Endodermal cell (in vitro differentiated cells): ENCODE measurements at places on chromosomes 6 and 20. TPM values are rescaled to one million over a fixed set of nuclear protein-coding genes. Genes with fewer than 3 reads are reported as not detected.

EDN1 gene
- total RNA-seq = 0.27 to 0.40 TPM in 2 of 3 replicates, not detected in the other

GRCh38 chr6:100339574-100340255 lies 125.0 kb downstream of the SIM1 start:
- H3K27ac ChIP-seq = no peak overlapping the region
- DNase-seq = no peak
- no peaks in the 10 kb centered on the region for H3K36me3 ChIP-seq
- peaks cover under 1% of the 10 kb centered on the region for H3K4me1 ChIP-seq
- H3K27me3 ChIP-seq = no peaks in the 10 kb centered on the region

GRCh38 chr6:33975661-33976436 lies 170.0 kb downstream of the GRM4 start:
- no peaks in the 10 kb centered on the region for H3K4me1 ChIP-seq
- H3K27me3 ChIP-seq = peaks cover 27% of the 10 kb centered on the region
- H3K27ac ChIP-seq = no peak overlapping the region
- no peaks in the 10 kb centered on the region for H3K36me3 ChIP-seq
- DNase-seq = peak; percentile 74

DNA sequence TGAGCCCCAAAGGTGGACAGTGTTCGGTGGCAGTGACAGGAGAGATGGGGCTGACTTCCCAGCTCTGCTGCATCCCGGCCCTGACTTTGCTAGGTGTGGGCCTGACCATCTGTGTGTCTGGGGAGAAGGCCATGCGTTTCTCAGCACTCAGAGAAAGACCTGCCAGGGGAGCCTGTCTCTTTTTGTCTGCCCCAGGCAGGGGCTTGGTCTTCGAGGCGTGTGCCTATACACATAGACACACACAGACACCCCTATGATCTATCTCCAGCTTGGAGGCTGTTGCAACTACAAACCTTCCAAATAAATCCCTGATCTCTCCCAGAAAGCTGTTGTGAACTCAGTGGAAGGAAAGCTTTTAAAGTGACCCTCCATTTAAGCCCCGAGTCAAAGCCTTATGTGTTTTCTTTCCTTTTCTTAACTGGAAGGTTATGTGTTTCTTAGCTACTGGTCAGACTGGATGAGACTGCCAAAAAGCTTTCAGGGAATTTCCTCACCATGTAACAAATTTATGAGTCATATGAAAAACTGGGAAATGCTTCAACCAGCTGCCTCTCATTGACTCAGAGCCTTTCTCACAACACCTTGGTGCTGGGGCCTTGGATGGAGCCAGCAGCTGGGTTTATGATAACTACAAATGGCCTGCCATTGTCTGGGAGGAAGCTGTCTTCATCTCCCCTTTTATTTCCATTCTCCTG lies 102.6 kb downstream of the CDC5L start:
- no peak overlapping the region for H3K4me3 ChIP-seq
- no peaks in the 10 kb centered on the region for H3K36me3 ChIP-seq
- H3K27me3 ChIP-seq = no peaks in the 10 kb centered on the region
- no peak overlapping the region for H3K27ac ChIP-seq
- no peak for DNase-seq
- no peaks in the 10 kb centered on the region for H3K4me1 ChIP-seq

- no peaks in the 10 kb centered on the region for H3K4me1 ChIP-seq
- H3K4me3 ChIP-seq = no peak overlapping the region
- no peaks in the 10 kb centered on the region for H3K27me3 ChIP-seq
- H3K27ac ChIP-seq = no peak overlapping the region
- H3K36me3 ChIP-seq = peaks cover 66% of the 10 kb centered on the region
Measured at GRCh38 chr6:43037197-43037596, 15.8 kb downstream of the RRP36 start.

SYCP2 gene
- total RNA-seq = 0.33 to 1.4 TPM (median 1.2 TPM) in 3 replicates

- no peaks in the 10 kb centered on the region for H3K36me3 ChIP-seq
- no peak for DNase-seq
- H3K27ac ChIP-seq = no peak overlapping the region
- peaks cover 9% of the 10 kb centered on the region for H3K27me3 ChIP-seq
- H3K4me3 ChIP-seq = no peak overlapping the region
- no peaks in the 10 kb centered on the region for H3K4me1 ChIP-seq
Measured at GRCh38 chr20:1822564-1823449, 72.4 kb upstream of the SIRPA start.

CALHM6 gene
- 0.95 to 3.5 TPM in 2 of 3 replicates, not detected in the other for total RNA-seq

- H3K4me1 ChIP-seq = peaks cover 9% of the 10 kb centered on the region
- no peaks in the 10 kb centered on the region for H3K36me3 ChIP-seq
- no peaks in the 10 kb centered on the region for H3K27me3 ChIP-seq
- H3K4me3 ChIP-seq = no peak overlapping the region
Measured at GRCh38 chr20:40945189-40945588, 83.4 kb upstream of the TOP1 start.

- H3K4me3 ChIP-seq = no peak overlapping the region
- no peaks in the 10 kb centered on the region for H3K36me3 ChIP-seq
- peaks cover 2% of the 10 kb centered on the region for H3K4me1 ChIP-seq
- DNase-seq = no peak
- no peaks in the 10 kb centered on the region for H3K27me3 ChIP-seq
- no peak overlapping the region for H3K27ac ChIP-seq
Measured at GRCh38 chr6:21190701-21191100, 402.9 kb upstream of the SOX4 start.

GRCh38 chr6:42751055-42751454 lies 5.2 kb upstream of the TBCC start:
- no peak for DNase-seq
- no peaks in the 10 kb centered on the region for H3K4me1 ChIP-seq

GRCh38 chr6:151502499-151502898 lies 8.7 kb downstream of the CCDC170 start:
- peaks cover 5% of the 10 kb centered on the region for H3K4me1 ChIP-seq
- H3K27me3 ChIP-seq = no peaks in the 10 kb centered on the region
- DNase-seq = no peak
- H3K4me3 ChIP-seq = no peak overlapping the region
- H3K36me3 ChIP-seq = no peaks in the 10 kb centered on the region
